ENCODE measurements at places on chromosomes 5 and 9.
A peak's percentile ranks its signal among the peaks of the same experiment; 100 is the strongest.

DNA sequence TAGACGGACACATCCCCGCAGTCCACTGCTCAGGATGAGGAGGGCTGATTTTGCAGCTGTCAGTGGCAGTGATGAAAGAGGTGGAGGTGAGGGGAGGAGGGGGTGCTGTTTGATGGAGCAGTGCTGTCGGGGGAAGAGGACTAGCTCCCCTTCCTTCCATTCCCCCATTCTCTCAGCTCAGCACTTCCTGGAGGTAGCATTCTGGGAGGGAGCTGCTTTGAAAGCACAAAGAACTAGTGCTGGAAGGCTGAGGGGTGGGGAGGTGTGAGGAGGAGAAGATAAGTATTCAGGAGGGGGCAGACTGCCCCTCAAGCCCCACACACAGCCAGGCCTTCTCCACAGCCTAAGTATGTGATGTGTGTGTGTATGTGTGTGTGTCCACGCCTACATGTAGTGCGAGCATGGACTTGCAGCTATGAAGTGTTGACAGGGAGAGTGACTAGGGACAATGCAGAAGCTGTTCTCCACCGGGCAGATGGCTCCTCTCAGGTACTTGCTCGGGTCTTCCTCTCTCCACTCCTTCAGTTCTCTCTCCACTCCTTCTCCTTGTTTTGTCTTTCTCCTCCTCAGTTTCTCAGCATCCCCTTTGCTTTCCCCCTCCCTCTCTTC lies 65.5 kb upstream of the HSPA9 start:
- DNase-seq = no peak

GRCh38 chr5:33401482-33402390 lies 39.0 kb upstream of the TARS1 start:
- peak; percentile 45 for DNase-seq

DNA sequence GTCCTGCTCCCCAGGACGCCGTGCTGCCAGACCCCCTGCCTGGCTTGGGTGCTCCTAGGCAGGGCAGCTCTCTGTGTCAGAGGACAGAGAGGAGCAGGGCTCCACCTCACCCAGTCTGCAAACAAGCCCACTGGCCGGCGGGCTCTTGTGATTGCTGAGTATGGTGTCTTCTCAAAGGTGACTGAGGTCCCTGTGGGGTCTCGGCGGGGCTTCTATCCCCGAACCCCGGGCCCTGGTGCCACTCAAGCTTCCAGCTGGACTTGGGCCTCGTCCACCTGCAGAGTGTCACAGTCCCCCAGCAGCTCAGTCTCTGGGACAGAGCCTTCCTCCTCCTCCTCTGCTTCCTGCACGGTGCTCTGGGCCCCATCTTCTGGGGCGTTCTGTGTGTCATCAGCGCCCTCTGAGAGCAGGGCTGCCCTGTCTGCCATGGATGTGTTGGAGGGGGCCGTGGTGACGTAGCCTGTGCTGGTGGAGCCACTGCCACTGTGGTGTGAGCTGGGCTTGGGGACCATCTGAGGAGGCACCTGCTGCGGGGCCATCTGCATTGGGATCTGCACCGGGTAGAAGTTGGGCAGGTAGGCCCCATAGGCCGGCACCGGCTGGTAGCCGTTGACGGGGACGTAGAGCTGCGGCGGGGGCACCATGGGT lies 226.5 kb downstream of the ROR2 start:
- DNase-seq = no peak

DNA sequence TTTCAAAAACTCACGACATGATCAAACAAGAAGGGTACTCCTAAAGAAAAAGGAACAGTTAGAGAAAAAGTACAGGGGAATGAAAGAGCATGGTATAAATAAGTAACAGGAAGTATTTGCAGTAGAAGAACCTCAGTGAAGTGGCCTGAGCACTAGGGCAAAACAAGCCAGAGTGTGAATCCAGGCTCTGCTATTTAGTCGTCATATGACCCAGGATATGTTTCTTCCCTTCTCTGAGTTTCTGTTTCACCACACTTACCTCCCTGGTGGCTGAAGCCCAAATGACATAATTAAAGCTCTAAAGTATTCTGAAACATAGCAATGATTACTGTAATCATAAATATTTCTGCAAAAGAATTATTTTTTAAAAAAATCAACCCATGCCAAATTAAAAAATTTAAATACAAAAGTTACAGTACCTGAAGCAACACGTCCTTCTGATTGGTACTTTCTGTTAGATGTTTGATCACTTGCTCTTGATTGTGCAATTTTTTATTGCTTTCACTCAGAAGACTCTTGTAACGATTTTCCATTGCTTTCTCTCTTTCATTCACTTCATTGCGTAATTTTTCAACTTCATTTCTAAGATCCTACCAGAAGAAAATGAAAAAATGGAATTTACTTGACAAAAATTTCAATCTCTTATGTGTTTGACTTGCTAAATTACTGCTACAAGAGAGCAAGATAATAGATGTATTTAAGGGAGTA lies 88.9 kb downstream of the CDK5RAP2 start:
- no peak for DNase-seq

- DNase-seq = no peak
Measured at GRCh38 chr5:5387192-5387591, 35.3 kb upstream of the ICE1 start.
